AG10803 (cell line): ENCODE measurements at places on chromosomes 1 and 21.

DNA sequence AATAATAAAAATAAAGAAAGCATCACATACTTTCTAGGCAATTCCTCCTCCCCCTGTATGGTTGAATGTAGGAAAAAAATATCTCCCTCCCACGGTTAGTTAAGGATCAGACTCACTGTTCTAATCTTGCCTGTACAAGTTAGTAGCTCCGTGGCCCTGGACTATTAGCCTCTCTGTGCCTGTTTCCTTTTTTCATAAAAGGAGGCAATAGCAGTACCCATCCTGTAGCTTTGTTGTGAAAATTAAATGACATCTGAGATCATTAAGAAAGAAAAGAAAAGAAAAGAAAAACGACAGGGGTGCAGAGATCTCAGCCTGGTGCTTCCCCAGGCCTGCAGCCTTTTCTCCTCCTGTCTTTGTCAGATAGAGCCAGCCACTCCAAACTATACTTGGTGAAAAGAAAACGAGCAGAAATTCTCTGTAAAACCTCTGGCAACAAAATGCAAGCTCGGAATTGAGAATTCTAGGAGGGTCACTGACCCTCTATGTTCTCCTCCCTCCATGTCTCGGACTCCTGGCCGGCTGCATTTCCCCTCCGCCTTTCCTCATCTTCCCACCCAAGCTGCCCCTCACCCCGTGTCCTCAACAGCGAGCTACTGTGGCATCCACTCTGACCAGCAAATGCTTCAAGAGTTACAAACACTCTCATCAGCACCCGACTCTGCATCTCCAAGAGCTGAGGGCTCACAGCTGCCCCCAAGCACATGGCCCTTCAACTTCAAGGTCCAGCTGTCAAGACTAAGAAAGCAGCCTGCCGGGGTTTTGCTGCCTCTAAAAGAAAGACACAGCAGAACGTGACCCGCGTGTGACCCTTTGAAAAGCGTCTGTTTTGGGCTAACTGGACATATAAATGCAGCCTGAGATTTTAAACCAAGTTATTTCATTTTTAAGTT is 13.6 kb downstream of the RIPK4 start:
- no peak for DNase-seq

DNA sequence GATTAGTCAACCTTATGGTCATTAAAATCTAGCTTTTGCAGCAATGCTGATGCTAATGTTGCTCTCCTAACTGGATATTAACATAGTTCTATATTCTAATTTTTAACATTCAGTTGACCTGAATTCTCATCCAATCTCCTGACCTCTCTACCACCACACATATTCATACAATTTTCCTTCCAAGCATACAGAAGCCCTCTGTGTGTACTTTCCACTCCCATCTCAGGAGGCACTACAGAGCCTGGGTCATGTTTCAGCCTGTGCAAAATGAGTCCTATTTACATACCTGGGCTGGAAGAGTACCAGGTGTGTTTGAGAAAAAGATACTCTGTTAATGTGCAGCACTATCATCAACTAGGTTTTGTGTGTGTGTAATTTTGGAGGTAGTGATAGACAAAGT is 486.3 kb downstream of the NEGR1 start:
- DNase-seq = no peak

GRCh38 chr1:182207300-182207699 is 145.8 kb upstream of the ZNF648 start:
- no peak for DNase-seq

DNA sequence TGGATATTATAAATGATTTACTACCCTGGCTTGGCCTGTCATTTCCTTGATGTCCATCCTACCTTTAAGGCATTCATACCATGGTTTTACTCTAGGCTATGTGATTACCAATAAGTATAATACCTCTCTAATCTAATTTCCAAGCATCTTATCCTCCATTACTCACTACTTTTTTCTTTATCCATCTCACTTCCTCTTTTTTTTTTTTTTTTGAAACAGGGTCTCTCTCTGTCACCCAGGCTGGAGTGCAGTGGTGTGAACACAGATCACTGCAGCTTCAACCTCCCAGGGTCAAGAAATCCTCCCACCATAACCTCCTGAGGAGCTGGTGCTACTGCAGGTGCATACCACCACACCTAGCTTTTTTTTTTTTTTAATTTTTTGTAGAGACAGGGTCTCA is 39.9 kb downstream of the INKA2 start:
- DNase-seq = no peak

DNA sequence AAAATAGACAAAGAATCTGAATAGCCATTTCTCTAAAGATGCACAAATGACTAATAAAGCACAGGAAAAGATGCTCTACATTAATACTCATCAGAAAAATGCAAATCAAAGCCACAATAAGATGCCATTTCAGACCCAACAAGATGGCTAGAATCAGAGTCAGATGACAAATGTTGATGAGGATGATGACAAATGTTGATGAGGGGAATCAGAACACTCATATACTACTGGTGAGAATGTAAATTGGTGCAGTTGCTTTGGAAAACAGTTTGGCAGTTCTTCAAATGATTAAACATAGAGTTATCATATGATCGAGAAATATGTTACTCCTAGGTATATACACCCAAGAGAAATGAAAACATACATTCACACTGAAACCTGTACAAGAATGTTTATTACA is 33.9 kb downstream of the LRRC40 start:
- DNase-seq = no peak

DNA sequence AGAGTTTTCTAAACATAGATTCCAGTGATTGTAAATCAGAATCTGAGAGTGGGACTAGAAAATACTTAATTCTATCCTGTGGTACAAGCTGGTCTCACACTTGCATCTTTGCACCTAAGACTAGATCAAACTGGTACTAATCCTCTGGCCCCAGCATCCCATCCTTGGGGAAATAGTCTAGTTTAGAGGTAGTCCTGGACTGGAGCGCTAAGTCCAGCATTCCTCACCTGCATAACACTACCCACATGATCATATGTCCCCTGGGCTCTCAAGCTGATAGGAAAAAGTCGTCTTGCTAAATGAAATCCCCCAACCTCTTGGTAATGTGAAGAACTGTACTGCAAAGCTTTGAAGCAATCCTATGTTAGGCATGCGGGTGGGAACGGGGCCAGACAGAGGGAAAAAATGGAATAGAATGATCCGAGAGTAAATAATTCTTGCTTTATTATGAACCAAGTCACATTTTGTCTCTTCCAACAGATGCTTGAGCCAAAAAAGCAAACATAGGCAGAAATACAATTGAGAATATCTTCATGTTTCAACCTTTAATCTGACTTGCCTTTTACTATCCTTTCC is 4.8 kb downstream of the COX20 start:
- DNase-seq = no peak

DNA sequence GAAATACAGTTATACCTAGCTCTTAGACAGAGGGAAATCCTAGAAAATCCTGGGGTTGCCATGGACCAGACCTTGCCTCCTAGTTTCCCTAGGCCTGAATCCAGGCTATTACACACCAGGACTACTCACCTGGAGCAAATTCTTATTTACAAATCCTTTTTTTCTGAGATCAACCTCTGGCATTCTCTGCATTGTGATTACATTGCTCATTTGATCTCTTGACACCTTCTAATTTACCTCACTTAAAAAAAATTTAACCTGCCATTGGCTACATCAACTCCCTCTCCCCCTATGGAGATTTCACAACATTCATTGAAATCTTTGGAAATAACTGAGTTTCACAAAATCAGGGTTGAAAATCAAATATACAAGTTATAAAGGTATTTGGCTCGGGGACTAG is 2.9 kb upstream of the C1orf105 start:
- no peak for DNase-seq

- DNase-seq = no peak
Observed at GRCh38 chr1:212514782-212515181, 82.1 kb downstream of the NENF start.

DNA sequence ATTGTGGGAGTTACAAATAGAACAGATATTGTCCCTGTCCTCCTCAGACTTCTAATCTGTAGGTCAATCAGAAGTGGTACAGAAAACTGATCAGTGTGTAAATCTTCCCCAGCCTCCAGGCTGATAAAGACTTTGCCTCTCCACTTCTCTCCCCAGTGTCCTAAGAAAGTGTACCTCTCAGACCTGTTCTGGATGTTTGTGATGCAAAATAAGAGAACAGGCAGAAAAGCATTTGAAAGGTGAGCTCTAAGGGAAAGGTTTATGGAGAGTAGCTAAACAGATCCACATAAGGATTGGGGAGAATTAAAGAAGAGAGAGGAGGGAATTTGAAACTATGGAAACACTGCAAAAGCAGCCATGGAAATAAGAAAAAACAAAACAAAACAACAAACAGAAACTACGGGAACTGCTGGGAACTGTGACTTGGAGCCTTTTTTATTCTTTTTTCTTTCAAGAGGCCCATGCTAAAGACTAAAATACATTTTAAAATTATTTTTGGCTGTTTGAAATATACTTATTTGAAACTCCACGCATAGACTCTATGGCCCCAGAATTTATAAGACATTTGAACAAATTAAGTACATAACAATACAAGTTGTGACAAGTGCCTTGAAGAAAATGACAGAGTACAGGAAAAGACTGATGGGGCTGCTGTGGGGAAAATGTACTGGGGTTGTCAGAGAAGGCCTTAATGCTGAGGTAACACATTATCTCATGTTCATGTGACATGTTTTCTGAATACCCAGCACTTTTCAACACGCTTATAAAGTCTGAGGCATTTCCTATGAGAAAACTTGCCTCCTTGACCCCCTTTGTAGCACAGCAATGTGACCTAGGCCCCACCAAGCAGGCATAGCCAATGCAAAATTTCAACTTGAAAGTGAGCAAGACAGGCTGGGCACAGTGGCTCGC is 51.2 kb downstream of the TRAF5 start:
- DNase-seq = peak; percentile 32

- DNase-seq = no peak
Observed at GRCh38 chr1:81820765-81821164, 20.0 kb downstream of the ADGRL2 start.

DNA sequence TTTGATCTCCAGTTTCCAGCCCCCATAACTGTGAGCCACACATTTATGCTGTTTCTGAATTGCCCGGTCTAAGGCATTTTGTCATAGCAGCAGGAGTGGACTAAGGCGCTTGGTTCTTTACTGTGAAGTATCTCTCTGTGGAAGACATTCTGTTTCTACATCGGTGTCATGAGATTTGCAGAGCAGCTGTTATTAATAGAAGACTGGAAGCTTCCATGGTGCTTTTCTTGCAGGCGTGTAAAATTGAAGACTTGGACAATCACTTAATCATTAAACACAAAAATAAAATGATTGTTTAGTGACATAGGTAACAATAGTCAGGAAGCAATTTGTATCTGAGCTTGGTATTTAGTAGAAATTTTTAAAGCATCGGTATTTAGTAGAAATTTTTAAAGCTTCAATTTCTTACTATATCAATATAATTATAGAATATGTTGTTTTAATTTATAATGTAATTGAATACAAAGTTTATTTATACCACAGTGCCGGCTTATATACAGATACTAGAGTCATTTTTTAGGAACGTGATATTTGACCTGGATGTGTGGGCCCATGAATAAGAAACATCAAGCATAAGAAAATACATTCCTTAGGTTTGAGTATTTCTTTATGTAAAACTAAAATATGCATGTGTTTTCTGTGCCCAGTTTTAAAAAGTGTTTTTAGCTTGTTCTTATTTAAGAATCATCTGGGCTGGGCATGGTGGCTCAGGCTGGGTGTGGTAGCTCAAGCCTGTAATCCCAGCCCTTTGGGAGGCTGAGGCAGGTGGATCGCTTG is 60.6 kb upstream of the COL6A1 start:
- no peak for DNase-seq

DNA sequence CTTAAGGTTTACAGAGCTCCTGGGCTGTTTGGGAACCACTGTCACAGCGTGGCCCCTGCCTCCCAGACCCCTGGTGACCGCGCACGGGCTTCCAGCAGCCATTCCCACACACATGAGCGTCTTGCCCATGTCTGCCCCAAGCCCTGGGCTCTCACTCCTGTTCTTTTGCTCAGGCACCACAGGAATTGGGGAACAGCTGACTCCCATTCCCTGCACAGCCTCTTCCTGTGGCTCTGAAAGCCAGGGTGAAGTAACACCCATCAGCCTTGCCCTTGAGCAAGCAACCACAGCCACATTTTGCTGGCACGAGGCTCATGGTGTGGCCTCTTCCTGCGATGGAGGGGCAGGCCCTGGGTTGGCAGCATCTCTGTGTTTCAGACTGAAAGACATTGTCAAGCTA is 14.3 kb upstream of the GPR157 start:
- DNase-seq = peak; percentile 94

GRCh38 chr1:203052601-203053000 is 26.3 kb downstream of the PPFIA4 start:
- no peak for DNase-seq

DNA sequence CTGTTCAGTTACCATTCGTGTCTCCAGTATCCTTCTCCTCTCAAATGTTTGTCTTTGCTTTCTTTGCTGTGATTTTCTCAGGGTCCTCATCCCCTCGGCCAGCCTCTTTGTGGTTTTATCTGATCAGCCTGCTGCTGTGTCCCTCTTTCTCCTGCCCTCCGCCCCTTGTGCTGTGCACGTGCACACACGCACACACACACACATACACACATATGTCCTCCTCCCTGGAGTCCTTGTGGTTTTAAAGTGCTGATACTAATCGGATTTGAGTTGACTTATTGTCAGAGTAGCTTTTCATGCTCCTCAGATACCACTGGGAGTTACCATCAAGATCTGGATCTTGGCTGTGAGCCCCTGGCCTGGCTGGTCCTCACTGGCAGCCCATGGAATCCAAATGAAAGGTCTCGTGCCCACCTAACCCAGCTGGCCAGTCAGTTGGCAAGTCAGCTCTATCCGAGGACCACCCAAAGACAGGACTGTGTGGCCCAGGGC is 34.1 kb downstream of the QSOX1 start:
- DNase-seq = no peak

- DNase-seq = peak; percentile 31
Observed at GRCh38 chr1:7516341-7516740, 254.8 kb upstream of the VAMP3 start.

DNA sequence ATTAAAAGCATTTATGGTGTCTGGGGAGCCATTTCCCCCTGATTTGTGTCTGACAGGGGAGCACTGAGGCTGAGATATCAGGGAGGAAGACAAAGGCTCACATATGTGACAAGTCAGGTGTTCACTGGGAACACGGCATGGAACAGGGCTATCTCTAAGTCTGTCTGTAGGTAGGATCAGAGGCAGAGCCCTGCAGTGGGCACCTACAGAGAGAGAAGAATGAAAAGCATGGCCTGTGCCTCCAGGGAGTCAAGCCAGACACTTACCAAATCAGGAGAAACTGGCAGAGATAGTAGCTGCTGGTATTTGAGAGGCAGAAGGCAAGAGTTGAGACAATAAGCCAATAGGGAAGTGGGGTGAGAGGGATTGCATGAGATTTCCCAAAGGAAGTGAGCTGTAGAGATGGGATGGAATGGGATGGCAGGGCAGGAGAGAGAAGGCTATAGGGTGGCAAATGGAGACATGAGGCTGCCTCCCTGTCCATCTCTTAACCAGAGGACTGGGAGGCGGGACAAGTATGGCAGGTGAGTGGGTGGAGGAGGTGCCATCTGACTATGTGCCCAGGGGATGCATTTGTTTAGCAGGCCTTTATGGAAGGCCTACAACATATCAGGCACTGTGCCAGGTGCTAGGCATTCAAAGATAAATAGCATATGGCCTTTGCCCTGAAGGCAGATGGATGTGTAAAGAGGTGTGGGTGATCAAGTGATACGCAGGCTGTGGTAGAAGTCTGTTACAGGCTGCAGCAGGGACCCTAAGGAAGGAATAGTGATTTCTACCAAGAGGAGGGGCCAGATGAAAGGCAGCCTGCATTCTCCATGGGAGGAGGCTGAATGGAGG is 136.2 kb upstream of the IPO9 start:
- DNase-seq = peak; percentile 55

GRCh38 chr1:76857973-76858372 is 9.3 kb upstream of the ST6GALNAC5 start:
- peak; percentile 39 for DNase-seq
